Lower lobe of right lung (tissue), 2 donors: ENCODE measurements at places on chromosomes 12 and 14. TPM values are rescaled to one million over a fixed set of nuclear protein-coding genes. Genes with fewer than 3 reads are reported as not detected.
A peak's percentile ranks its signal among the peaks of the same experiment; 100 is the strongest.

GALNT16 gene
- total RNA-seq, result 3.5 TPM

CACNA2D4 gene
- 7.0 TPM for total RNA-seq

DCN gene
- 843 TPM for total RNA-seq

TSPAN8 gene
- 15.3 TPM for total RNA-seq

MIP gene
- total RNA-seq, result not detected

MYF6 gene
- total RNA-seq, result not detected

SERPINA1 gene
- total RNA-seq, result 994 TPM

SLC16A7 gene
- 13.3 TPM for total RNA-seq

ITPR2 gene
- total RNA-seq, result 64.0 TPM

DNA sequence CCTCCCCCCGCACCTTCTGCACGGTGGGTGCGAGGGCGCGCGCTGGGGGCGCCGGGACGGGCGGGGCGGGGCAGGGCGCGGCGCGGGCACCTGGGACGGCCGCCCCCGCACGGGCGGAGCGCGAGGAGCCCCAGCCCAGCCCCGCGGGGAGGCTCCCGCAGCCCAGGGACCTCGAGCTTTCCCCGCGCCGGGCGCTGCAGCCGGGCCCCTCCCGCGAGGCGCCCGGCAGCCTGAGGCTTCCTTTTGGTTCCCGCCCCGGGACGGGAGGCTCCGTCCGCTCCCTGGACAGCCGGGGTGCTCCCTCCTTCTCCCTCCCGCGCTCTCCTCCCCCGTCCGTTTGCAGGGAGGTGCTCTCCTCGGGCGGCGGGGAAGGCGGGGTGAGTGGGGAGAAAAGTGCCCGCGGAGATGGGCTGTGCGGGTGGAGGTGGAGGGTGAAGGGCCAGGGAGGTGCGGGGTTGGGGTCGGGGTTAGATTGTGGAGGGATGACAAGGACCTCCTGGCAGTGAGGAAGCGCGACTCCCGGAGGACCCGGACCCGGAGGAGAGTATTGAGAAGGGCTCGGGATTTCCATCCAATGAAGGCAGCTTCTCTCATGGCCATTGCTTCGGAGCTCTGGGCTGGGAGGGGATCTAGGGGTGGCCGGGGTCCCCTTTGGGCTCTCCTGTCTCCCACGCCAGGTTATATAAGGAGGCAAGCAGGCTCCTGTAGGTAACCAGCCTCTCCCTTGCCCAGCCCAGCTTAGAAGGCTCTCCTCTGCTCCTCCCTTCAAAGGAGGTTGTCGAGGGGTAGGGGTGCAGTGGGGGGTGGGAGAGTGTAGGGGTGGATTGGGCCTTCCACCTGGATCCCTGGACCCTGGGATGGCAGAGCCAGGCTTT lies 645 bp downstream of the JDP2 start:
- peak; percentile 76 for DNase-seq

- peak; percentile 11 for DNase-seq
These were observed 63.1 kb upstream of the GPR68 start for GRCh38 chr14:91307652-91308051.

- DNase-seq, result peak; percentile 52
These were observed 18.5 kb upstream of the KRT80 start for GRCh38 chr12:52210186-52210924.

GRCh38 chr14:68650404-68650994 lies 142.4 kb downstream of the ZFP36L1 start:
- no peak for DNase-seq

DNA sequence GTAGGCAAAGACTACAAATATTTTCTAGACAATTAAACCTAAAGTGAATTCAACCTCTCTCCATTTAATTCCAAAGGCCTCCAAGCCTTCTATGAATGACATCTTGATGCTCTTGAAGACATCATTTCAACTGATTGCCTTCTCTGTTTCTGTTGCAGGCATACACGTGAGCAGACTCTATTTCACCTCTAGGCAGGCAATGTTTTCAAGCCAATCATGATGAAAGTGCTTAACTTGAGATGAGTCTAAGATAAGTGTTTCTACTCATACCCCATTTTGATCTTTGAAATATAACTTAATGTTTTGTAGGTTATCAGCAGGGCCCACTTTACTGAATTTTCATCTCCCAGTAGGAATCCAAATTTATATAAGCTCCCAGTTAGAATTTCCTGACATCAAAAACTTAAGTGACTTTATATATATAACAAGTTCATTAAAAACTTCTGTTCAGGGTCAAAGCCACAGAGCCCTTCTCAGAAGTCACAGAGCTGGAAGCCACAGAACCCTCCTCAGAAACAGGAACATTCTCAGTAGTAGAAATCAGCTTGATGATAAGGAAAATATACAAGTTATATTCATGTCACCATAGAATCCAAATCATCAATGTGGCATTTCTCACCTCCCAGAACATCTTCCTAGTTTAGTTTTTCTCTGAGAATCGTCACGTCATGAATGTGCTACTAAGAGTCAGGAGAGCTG lies 108.5 kb downstream of the PHLDA1 start:
- DNase-seq, result no peak

DNA sequence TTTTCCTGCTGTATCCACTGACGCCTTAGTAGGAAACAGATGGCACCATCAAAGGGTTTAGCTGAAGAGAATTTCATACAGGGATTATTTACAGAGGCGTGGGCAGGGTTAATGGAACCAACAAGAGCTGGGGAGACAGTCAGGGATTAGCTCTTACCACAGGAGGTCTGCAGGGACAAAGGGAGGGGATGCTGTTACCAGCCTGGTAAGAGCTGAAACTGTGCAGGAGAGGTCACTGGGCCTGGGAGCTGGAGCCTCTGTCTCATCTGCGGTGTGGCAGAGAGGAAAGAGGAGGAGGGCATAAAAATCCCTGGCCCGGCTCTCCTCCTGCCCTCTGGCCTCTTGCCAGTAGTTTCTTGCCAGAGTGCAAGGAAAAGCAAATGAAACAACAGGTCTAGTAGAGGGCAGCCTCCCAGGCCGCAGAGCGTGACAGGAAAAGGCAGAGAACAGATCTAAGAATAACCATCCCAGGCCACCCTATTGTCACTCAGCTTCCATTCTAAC lies 18.9 kb upstream of the POC1B start:
- DNase-seq, result peak; percentile 52

DNA sequence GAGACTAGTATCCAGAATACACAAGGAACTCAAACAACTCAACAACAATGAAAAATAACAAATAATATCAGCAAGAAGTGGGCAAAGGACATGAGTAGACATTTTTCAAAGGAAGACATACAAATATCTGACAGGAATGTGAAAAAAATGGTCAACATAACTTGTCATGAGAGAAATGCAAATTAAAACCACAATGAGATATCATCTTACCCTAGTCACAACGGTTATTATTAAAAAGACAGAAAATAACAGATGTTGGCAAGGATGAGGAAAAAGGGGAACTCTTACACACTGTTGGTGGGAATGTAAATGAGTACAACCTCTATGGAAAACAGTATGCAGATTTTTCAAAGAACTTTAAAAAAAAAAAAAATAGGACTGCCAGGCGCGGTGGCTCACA lies 20.4 kb downstream of the VWF start:
- DNase-seq, result no peak

GRCh38 chr14:50040895-50041465 lies 75.4 kb downstream of the VCPKMT start:
- no peak for DNase-seq

GRCh38 chr12:58540480-58541299 lies 379.6 kb downstream of the LRIG3 start:
- peak; percentile 59 for DNase-seq

DNA sequence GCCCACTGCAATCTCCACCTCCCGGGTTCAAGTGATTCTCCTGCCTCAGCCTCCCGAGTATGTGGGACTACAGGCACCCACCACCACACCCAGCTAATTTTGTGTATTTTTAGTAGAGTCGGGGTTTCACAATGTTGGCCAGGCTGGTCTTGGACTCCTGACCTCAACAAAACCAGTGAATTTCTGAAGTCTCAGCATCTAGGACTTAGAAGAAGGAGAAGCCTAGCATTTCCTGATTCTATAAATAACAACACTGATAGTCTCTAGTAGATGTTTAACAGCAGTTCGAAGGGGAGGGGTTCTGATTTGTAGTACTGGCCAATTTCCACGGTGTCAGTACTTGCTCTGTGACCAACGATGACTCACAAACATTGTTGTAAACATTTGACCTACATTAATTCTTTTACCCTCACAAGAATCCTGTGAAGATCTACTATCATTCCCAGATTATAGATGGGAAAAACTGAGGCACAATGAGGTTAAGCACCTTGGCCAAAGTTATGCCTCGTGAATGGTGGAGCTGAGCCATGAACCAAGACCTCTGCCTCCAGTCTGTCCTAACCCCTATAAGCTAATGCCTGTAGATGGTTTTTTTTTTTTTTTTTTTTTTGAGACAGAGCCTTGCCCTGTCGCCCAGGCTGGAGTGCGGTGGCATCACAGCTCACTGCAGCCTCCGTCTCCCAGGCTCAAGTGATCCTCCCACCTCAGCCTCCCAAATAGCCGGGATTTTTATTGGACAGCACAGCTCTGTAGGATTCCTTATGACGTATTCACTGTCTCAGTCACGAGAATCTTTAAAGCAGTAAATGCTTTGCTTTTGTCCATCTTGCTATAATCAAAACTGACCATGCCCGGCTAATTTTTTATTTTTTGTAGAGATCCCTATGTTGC lies 5.2 kb downstream of the P2RX4 start:
- DNase-seq, result no peak

GRCh38 chr12:131116468-131117117 lies 162.9 kb downstream of the ADGRD1 start:
- DNase-seq, result peak; percentile 28

- DNase-seq, result no peak
These were observed 616.5 kb downstream of the TRHDE start for GRCh38 chr12:72888693-72889092.

- no peak for DNase-seq
These were observed 118.7 kb upstream of the TMCC3 start for GRCh38 chr12:94769047-94769420.

DNA sequence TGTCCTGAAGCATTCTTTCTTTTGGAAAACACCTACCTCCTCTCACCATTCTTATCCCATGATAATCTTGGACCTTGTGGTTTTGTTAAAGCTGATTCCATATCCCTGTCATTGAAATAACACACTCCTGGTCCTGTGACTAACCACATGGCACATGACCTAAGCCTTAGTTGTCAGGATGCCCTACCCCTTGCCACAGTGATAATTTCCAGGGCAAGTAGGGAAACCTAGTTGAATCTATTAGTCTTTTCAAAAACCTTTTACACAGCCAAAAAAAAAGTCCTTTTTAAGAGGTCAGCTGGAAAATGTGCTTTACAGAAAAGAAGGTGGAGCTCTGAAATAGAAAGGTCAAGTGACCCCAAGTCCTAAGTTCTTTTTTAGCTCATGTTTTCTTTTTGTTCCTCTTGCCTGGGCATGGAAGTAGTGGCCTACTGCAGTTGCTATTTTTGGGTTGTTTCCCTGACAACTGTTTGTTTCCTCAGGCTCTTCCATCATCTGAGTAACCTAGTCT lies 608.4 kb downstream of the LRFN5 start:
- DNase-seq, result no peak

DNA sequence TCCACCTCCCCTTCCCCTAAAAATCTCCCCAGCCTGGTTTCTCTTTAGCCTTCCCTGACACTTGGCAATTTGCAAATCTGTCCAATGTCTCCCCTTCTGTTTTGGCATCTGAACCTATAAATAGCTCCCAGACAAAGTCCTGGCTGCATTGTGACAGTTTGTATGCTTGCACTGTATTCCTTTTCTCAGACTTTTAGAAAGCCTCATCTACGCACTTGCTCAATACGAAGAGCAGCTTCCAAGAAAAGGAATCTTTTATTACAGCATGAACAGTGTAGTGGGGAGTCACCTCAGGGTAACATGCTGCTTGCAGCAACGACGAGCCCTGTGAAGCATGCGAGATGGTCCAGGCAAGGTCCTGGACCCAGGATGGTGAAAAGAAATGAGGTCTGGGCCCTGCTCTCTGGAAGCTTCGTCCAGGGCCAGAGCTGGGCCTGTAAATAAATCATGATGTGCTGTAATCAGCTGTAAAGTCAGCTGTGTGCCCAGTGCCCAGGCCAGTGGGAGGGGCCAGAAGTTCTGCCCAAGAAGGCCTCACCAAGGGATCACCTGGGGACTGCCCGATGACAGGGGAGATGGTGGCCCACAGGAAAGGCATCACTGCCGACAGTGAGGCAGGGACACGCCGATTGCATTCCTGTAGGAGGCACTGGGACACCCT lies 88.3 kb downstream of the RIN3 start:
- no peak for DNase-seq

GRCh38 chr12:2409656-2410265 lies 357.0 kb downstream of the CACNA1C start:
- DNase-seq, result no peak

GRCh38 chr12:39993268-39993667 lies 112.6 kb downstream of the SLC2A13 start:
- no peak for DNase-seq

DNA sequence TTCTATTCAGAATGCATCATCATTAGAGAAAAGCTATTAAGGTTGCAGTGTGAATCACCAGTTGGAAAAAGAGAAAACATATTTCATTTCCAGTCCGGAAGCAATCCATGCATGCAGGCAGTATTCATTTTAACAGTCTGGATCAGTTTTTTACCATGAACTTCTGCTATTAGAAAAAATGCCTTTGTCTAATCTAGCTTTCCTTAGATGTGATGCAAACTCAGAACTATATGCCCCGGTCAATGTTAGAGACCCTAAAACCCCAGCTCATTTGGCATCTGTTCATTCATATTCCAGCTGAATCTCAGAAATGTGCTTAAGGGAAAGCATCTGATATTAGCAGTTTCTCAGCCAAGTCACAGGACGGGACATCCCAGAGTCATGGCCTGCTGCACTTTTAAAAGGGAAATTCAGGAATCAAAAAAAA lies 8.5 kb downstream of the IRAK3 start:
- no peak for DNase-seq

DNA sequence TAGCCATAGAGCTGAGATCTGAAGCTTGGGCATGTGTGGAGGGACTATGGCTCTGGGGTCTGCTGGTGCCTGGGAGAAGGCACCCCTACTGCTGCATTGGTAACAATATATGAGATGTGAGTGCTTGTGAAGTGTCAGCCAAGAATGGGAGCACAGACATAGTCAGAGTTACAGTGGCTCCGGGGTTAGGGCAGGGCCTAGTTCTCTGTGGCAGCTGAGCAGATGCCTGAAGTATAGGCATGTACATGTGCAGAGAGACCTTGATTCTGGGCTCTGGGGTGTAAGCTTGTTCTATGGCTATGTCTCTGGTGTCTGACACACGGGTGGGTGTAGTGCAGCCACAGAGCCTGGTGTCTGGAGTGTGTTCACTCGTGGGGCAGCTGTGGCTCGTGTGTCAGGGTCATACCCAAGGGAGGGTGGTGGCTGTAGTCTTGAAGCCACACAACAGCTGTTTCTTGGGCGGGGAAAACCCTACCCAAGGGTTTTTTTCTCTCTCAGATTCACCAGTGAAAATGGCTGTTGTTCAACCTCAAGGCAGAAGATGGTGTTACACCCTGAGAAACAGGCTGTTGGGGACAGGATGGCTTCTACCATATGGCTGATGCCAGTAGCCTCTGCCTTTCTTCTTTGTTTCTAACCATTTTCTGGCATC lies 11.9 kb upstream of the TCL1A start:
- DNase-seq, result no peak

- DNase-seq, result no peak
These were observed 87.0 kb downstream of the DNAI7 start for GRCh38 chr12:25107920-25108319.

- DNase-seq, result no peak
These were observed 20.9 kb upstream of the APPL2 start for GRCh38 chr12:105256921-105257320.

- DNase-seq, result peak; percentile 44
These were observed 36.8 kb downstream of the CCDC88C start for GRCh38 chr14:91380610-91381371.

GRCh38 chr14:72476657-72477499 lies 417.0 kb downstream of the DPF3 start:
- DNase-seq, result no peak

GRCh38 chr12:109222496-109222895 lies 86.6 kb downstream of the FOXN4 start:
- no peak for DNase-seq
